ENCODE measurements at places on chromosomes 12 and 14. TPM values are rescaled to one million over a fixed set of nuclear protein-coding genes. Genes with fewer than 3 reads are reported as not detected.

DNA sequence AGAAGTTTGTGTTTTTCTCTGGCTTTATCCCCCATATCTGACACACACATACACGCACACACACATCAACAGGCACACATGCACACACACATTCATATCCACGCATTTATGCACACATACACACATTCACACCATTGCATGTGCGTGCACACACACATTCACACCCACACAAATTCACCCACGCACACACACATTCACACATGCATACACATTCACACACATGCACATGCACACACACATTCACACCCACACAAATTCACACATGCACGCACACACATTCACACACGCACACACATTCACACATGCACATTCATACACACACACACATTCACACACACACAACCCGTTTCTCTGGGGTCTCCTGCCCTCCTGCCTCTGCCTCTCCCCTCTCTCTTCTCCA is 264.2 kb downstream of the BCL11B start:
- no peak for DNase-seq

GRCh38 chr14:72433511-72433910 is 460.4 kb downstream of the DPF3 start:
- DNase-seq, result no peak

DNA sequence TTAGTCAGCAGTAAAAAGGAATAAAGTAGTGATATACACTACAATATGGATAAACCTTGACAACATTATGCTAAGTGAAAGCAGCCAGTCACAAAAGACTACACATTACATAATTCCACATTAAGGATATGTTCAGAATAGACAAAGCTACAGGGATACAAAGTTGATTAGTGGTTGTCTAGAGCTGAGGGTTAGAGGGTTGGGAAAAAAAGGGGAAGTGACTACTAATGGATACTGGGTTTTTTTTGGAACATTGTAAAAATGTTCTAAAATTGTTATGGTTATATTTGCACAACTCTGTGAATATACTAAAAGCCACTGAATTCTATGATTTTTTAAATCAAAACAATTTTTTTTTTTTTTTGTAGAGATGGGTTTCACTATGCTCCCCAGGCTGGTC is 4.8 kb upstream of the NGDN start:
- DNase-seq, result no peak

- DNase-seq, result no peak
Observed at GRCh38 chr12:99766408-99766807, 118.9 kb downstream of the GARIN6 start.

- DNase-seq, result no peak
Observed at GRCh38 chr14:101125719-101126651, 222.5 kb upstream of the RTL1 start.

GRCh38 chr12:95083938-95084337 is 10.5 kb upstream of the NR2C1 start:
- peak; percentile 49 for DNase-seq

GRCh38 chr12:388012-388411 is 1.1 kb downstream of the KDM5A start:
- no peak for DNase-seq

GRCh38 chr12:19597167-19598026 is 158.1 kb downstream of the AEBP2 start:
- DNase-seq, result no peak

- DNase-seq, result no peak
Observed at GRCh38 chr12:52441320-52441911, 7.2 kb upstream of the KRT75 start.

RBP5 gene
- total RNA-seq, result not detected

CCDC175 gene
- not detected for total RNA-seq

NKX2-1 gene
- not detected for total RNA-seq

GRCh38 chr12:42767998-42768397 is 178.5 kb upstream of the PRICKLE1 start:
- no peak for DNase-seq

HNF1A gene
- total RNA-seq, result 0.89 TPM

DNA sequence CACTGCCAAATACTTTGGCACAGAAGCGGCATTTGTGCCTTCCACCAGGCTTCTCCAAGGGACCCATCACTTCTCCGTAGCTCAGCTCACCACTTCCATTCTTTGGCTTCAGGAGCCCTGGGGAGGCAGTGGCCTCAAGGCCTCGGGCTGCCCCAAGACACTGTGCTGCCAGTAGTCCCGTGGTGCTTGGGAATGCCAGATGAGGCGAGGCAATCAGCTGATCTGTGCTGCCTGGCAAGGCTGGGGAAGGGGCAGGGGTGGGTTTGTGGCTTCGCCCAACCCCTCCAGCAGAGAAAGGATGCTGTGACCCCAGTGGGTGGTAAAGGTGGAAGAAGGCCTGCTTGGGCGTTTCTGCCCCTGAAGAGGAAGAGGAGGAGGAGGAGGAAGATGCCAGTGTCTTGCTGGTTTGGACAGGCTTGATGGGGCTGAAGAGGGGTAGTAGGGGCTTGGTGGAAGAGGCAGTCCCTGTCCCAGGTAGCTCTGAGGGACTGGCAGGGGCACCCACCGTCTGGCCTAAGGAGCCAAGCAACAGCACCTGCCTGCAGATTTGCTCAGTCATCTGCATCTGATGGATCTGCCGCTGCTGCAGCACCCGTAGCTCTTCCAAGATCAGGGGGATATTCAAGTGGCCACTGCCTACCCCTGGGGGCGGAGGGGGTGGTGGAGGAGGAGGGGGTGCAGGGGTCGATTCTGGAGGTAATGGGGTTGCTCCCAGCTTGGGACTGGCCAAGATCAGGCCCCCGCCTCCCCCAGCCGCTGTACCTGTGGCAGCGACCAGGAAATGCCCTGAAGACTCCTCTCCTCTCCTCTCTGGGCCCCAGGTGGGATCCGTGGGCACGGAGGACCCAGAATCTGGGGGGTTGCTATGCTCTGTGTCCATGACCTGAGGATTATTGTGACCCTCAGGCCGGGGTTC is 1.3 kb downstream of the SALL2 start:
- DNase-seq, result no peak

CD4 gene
- 0.08 TPM for total RNA-seq

DNA sequence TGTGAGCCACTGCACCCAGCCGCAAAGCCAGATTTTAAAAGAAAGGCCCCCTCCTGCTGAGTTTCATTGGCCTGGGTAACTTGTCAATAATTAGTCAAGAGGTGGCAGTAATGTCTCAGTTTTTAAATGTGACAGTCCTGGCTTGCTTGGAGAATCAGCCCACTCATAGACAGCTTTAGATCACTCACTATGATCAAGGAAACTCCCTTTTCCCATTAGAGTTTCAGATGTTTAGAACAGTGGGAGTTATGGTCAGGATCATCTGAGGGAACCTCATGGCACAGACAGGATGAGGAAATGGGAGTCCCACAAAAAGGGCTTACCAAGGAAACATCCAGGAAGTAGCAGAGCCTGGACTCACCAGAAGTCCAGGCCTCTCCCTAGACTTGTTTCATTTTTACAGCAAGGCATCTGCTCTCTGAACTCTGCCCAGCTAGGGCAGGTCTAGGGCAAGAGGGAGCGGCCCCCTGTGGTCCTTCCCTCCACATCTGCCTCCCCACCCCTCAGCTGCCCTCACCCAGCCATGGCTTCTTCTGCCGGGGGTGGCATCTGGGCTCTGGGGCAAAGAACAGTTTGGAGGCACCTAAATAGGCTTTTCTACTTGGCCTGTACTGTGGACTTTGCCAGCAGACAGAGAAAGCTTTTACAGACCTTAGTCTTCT is 11.2 kb downstream of the BCL2L14 start:
- DNase-seq, result no peak

- no peak for DNase-seq
Observed at GRCh38 chr12:24776861-24777260, 172.0 kb downstream of the BCAT1 start.

- peak; percentile 50 for DNase-seq
Observed at GRCh38 chr14:99274346-99275221, 2.6 kb upstream of the BCL11B start.

DNA sequence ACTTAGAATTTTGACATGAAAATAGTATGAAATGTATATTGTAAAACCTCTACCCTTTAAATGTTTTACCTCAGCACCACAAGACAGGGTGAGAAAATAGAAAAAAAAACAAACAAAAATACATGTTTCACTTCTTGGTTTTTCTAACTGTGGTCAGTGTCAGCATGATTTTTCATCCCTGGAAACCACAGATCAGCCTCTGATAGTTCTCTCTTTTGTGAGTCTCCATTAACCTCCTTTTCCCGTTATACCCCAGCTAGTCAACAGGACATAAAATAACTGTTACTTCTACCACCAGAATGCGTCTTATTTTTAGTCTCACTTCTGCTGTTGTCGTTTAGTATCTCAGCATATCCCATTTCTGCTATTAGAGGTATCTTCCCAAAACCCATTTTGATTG is 48.3 kb upstream of the KCNMB4 start:
- DNase-seq, result no peak

DNA sequence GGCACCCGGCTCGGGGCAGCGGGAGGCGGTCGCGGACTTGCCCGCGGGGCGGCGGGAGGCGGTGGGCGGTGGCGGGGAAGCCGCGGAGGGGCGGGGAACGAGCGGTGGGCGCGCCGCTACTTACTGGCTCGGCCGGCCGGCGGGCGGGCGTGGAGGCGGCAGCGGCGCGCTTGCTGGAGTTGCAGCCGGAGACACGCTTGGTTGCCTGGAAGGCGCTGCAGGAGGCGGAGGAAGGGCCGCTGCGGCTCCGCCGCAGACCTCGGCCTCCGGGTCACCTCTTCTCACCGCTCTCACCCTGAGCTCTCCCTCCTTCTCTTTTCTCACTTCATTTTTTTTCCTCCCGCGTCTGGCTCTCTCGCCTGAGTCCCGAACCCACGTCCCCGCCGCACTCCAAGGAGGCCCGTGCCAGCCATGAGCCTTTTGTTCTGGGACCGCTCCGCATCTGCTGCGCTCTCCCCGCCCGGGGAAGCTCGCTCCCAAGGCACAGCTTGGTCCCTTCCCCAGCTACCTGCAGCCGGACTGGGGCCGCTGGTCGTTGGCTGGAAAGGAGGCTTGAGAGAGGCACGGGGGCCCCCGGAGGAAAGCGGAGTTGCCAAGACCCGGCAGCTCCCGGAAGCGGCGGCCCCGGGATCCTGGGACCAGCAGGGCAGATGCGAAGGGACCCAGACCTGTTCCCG is 592 bp upstream of the KCNK10 start:
- no peak for DNase-seq

DNA sequence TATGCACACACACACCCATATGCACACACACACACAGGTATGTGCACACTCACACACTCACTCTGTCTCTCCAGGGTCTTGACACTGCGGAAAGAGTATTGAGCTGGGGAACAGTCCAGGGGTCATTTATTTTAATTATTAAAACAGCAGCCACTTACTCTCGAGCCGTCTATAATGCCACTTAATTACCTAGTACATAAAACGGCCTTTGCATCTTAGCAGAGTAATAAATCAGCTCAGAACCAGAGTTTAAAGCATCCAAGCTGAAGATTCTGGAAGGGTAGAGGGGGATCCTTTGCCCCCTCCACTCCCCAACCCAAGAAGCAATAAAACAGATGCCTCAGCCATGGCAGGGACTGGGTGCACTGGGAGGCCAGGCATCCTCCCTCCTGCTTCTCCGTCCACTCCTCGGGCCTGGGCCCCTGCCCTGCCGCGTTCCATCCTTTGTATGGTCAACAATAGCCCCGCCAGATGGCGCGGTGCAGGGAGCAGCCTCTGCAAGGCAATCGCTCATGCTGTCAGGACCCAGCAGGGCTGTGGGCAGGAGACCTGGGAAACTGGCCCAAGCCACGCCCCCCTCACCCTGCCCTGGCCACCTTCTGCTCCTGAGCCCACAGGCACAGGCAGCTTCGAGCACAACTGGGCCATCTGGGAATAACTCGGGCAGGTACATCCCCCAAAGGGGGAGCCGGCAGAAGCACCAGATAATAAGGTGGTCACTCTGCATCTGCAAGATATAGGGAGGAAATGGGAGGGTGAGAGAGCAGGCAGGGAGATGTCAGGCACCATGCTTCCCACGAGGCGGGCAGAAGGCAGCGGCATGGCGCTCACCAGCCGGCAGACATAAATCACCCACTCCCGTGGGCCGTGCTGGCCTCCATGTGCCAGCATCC is 40.9 kb downstream of the CCDC85C start:
- DNase-seq, result peak; percentile 63

- no peak for DNase-seq
Observed at GRCh38 chr12:48080285-48080684, 25.6 kb downstream of the SENP1 start.

DNA sequence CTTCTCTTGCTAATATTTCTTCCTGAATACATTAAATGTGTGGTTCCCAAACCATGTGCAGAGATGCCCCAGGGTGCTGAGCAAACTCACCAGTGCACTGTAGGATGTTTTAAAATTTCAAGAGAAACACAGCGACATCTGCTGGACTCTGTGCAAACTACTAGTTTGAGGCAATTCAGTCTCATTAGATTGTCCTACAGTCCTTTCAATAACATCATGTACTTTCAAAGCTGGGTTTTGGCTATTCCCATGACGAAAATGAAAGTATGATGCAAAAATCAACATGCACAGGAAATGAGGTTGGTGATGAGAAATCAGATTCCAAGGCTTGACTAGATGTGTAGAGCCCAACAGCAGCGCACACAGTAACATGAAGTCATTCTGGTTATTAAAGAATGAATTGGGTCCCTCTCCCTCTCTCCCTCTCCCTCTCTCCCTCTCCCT is 66.3 kb downstream of the CLIP1 start:
- DNase-seq, result no peak

DNA sequence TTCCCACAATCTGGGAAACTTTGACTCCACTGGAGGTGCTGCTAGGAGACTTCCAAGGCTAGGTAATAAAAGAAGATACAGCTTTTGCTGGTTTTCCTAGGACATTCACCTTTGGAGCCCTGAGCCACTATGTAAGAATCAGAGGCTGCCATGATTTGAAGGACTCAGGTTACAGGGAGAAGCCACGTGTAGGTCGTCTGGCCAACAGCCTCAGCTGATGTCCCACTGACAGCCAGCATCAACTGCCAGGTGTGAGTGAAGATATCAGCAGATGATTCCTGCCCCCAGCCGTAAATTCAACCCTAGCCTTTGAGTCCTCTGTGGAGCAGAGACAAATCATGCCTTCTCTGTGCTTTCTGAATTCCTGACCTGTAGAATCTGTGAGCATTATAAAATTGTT is 27.0 kb downstream of the SMOC1 start:
- DNase-seq, result no peak

- DNase-seq, result no peak
Observed at GRCh38 chr12:41920355-41920754, 224.3 kb downstream of the GXYLT1 start.

GRCh38 chr14:68094158-68094557 is 274.6 kb downstream of the RAD51B start:
- DNase-seq, result no peak

DNA sequence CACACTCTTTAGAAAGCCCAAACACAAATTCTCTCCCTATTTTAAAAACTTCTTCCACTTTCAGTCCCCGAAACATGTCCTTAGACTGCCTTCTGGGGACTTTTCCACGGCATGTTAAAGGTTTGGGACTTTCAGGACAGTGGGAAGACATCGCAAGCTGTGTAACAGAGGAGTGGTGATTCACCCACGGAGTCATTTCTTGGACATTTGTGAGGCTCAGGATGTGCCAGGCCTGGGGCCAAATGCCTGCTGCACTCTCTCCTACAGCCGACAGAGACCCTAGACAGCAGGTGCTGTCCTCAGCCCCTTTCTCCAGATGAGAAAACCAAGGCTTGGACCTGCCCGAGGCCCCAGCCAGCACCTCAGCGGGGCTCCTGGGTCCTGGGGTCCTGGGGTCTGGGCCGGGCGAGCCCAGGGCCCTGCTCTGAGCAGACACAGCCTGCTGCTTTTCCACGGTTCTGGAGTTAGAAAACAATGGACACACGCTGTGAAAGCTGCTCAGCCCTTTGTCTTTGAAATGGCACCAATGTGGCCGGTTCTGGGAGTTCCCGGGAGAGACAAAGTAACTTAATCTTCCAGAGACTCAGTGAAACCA is 370.2 kb upstream of the SFSWAP start:
- DNase-seq, result no peak

Measured in kidney epithelial cell (primary cell).